ENCODE measurements at places on chromosomes 7 and 10. TPM values are rescaled to one million over a fixed set of nuclear protein-coding genes. Genes with fewer than 3 reads are reported as not detected.

RPEL1 gene
- not detected for total RNA-seq

SEC23IP gene
- 28.6 TPM for total RNA-seq

TRPV5 gene
- not detected for total RNA-seq

ELMO1 gene
- 18.1 TPM for total RNA-seq

CNOT4 gene
- total RNA-seq = 25.5 TPM

CXCL12 gene
- 19.4 TPM for total RNA-seq

AS3MT gene
- total RNA-seq = 5.0 TPM

ARHGEF35 gene
- 0.18 TPM for total RNA-seq

ANKRD61 gene
- total RNA-seq = not detected

GBX1 gene
- not detected for total RNA-seq

OR9A2 gene
- not detected for total RNA-seq

CNPY4 gene
- 2.0 TPM for total RNA-seq

PKD2L1 gene
- not detected for total RNA-seq

KIFBP gene
- 38.1 TPM for total RNA-seq

SLC18A2 gene
- 0.39 TPM for total RNA-seq

HSPA12A gene
- 4.5 TPM for total RNA-seq

DRGX gene
- not detected for total RNA-seq

MYL10 gene
- total RNA-seq = 6.3 TPM

SMIM30 gene
- 63.9 TPM for total RNA-seq

SLC26A3 gene
- 12.7 TPM for total RNA-seq

GPC2 gene
- not detected for total RNA-seq

NEBL gene
- total RNA-seq = 2.5 TPM

TUBB8 gene
- total RNA-seq = not detected

EIF5AL1 gene
- 0.20 TPM for total RNA-seq

UCN3 gene
- not detected for total RNA-seq

EPO gene
- not detected for total RNA-seq

LIPK gene
- not detected for total RNA-seq

C10orf95 gene
- total RNA-seq = not detected

SERPINE1 gene
- 5.9 TPM for total RNA-seq

SPDYE8 gene
- not detected for total RNA-seq

PHYHIPL gene
- 0.32 TPM for total RNA-seq

SEMA3E gene
- total RNA-seq = not detected

NUTM2E gene
- total RNA-seq = not detected

ZNF138 gene
- total RNA-seq = 8.1 TPM

GPER1 gene
- 2.2 TPM for total RNA-seq

VSTM2A gene
- not detected for total RNA-seq

ARL4A gene
- total RNA-seq = 20.4 TPM

ZNF680 gene
- total RNA-seq = 13.2 TPM

GRID2IP gene
- total RNA-seq = not detected

C10orf143 gene
- total RNA-seq = 1.5 TPM

MMP21 gene
- not detected for total RNA-seq

NRCAM gene
- total RNA-seq = 0.18 TPM

TFR2 gene
- total RNA-seq = 1.0 TPM

MSMB gene
- not detected for total RNA-seq

AKR1C3 gene
- total RNA-seq = 48.3 TPM

PIP gene
- total RNA-seq = not detected
